ENCODE measurements at places on chromosomes 6 and 20.
A peak's percentile ranks its signal among the peaks of the same experiment; 100 is the strongest.

DNA sequence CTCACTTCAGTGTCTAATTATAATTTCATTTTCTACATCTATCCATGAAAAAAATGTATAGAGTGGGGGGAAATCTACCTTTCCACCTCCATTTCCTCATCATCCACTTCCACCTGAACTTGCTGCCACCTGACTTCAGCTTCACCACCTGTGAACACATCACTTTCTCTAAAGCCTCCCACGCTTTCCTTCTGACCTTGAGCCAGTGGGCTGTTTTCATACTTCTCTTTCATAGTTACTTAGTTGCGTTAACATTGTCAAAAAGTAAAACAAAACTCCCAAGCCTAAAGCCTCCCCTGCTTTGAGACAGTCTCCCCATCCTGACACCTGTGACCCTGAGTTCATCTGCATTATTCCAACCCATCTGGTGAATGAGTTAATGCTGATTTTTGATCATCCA, 47.3 kb downstream of the KLHL31 start:
- no peak for DNase-seq

DNA sequence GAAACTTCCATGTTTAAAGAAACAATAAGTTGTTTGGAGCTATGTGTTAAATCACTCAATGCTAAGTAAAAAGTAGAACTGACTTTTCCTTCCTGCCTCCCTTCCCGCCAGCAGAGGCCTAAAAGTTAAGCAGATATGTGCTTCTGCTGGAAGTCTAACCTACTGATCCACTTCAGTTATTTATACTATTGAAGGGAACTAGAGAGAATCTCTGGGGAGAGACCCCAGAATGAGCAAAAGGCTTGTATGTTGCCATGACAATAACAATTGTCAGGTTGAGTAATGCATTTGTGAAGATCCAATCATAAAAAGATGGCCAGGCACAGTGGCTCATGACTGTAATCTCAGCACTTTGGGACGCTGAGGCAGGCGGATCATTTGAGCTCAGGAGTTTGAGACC, 24.7 kb downstream of the MGME1 start:
- DNase-seq: no peak

- DNase-seq: no peak
These were observed 20.5 kb upstream of the CRISP3 start for GRCh38 chr6:49764571-49765236.

- DNase-seq: no peak
These were observed 6.2 kb downstream of the LINC00237 start for GRCh38 chr20:21099751-21100577.

- no peak for DNase-seq
These were observed 53.2 kb upstream of the IFNGR1 start for GRCh38 chr6:137272403-137272802.

DNA sequence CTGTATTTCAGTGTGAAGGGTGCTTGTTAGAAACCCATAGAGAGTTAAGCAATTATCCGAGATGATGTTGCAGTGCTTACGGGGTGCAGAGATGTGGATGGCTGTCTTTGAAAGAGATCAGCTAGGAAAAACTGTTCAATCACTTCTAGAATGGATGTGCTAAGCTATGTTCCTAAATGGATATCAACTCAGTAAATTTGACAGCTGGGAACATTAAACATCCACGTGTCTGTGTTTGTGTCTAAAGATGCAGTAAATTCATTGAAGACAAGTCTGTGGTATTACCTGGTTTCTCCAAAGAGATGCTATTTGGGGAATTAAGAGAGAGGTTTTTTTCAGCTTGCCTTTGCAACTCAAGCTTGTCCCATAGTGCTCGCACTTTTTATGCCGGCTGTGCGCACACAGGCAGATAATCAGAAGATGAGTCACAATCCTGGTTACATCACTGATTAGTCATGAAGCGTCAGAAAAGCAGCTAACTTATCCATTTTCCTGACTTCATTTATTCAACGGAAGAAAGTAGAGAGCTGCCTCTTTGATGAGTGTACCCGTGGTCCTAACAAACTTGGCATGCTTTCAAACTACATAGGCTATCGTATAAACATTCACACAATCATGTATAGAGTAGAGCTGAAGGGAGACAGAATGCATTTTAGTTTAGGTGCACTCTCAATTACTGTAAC, 691.7 kb upstream of the SLC35B3 start:
- peak; percentile 31 for DNase-seq

- DNase-seq: no peak
These were observed at the start of gene TAGAP for GRCh38 chr6:159044899-159045727. TAGAP (minus strand) TSS chr6:159044991; CDS start chr6:159044146, 845 bp downstream.

GRCh38 chr6:122339661-122340060, 59.8 kb upstream of the HSF2 start:
- DNase-seq: no peak

DNA sequence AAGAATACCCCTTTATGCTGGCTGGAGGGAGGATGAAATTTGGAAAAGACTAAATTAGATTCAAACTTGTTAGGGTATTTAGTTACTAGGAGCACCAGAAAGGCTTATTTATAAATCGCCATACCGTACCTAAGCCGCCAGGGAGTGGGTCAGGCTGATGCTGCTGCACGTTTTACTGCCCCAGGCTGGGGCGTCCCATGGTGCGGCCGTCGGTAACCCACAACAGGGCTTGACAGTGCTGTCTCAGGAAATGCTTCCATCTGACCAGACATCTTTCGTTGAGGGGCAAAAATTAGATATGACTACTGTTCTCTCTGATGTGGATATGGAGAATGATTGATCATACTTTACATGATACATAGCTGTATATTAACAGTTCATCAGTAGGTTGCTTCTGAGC, 52.9 kb downstream of the ARID1B start:
- no peak for DNase-seq

- DNase-seq: no peak
These were observed 74.0 kb downstream of the AGPAT4 start for GRCh38 chr6:161199850-161200249.

GRCh38 chr20:64183313-64183712, 19.1 kb downstream of the MYT1 start:
- DNase-seq: no peak

GRCh38 chr6:104603108-104603745, 256.5 kb downstream of the HACE1 start:
- DNase-seq: no peak

GRCh38 chr6:31791324-31792089, 4.0 kb downstream of the VARS1 start:
- DNase-seq: no peak

DNA sequence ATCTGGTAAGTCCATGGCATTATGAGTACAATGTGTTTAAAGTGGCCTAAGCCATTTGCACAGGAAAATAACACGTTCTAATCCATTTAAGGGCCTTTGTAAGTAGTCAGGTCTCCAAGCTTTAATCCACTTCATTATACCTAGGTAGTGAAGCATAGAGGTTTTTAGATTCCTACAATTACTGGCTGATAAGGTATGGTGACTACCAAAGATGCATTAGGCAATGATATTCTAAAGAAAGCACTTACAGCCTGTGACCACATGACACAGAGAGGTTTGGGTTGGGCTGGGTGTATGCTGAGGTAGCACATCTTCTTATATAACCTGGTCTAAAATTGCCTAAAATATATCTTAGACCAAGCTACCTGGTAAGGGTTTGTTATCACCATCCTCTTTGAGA, 504.4 kb downstream of the TFAP2B start:
- DNase-seq: no peak

DNA sequence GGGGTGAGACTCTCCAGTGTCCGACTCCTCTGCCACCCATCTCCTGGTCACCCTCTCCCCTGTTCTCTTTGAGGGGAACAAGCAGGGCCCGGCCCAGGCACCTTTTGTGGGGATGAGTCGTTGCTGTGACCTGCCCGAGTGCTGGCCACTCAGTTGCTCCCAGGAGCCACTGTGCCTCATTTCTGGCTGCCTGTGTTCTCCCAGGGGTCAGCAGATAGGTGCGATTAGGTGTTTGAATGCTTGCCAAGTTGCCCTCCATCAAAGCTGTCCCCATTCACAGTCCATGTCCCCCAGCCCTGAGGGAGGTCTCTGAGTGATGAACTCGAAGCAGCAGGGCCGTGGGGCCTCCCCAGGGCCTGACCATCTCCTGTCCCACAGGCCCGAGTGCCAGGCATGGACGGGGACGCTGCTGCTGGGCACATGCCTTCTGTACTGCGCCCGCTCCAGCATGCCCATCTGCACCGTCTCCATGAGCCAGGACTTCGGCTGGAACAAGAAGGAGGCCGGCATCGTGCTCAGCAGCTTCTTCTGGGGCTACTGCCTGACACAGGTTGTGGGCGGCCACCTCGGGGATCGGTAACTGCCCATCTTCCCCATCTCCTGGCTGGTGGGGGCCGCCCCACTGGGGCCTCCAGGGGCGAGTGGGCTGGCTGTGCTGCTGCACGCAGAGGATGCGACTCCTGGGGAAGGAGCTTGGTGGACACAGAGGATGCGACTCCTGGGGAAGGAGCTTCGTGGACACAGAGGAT, 4.1 kb downstream of the SLC17A9 start:
- no peak for DNase-seq

DNA sequence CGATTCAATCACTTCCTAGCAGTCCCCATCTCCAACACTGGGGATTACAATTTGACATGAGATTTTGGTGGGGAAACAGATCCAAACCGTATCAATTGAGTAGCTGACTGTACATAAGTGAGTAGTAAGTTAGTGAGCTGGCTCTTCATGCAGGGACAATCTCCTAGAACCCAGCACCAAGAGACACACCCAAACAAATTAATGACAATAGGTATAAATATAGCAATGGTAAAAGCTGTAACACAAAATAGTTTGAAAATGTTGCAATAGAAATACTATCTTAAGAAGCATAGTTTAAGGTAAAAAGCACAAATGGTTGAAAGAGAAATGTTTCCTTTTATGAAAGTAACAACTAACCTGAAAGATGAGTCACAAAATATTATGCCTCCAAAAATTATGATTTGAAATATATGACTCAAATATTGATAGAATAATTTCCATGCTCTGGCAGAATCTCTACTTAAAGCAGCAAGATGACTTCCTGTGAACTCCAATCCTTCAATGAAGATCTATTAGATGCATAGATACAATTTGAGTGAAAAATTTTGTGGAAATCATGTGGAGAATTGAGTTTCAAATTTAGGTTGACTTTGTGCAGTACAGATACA, 5.4 kb upstream of the SIRPB1 start:
- no peak for DNase-seq

DNA sequence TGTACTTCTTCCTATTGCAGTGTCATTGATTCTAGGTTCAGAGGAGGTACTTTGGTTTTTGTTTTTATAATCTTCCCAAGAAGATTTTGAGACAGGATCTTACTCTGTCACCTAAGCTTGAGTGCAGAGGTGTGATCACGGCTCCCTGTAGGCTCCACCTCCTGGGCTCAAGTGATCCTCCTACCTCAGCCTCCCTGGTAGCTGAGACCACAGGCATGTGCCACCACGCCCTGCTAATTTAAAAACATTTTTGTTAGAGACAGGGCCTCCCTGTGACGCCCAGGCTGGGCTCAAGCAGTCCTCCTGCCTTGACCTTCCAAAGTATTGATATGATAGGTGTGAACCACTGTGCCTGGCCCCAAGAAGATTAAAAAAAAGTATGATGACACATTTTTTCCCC, 3.4 kb upstream of the SLC17A5 start:
- no peak for DNase-seq

DNA sequence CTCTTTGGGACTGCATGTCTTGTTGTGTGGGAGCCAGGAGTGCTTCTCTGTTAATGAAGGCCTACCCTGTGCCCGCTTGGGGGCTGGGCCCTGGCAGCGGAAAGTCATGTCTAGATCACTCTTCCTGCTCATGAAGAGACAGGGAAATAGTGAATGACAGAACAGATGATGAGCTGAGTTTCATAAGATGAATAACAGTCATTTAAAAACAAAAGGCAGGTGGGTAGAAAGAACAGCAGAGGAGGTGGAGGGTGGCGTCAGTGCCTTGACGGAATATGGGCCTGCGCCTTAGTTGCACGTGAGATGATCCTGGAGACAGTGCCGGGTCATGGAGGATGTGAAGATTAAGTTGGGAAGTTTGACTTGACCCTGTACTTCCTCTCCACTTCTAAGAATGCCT, 85.5 kb downstream of the ARID1B start:
- no peak for DNase-seq

- peak; percentile 83 for DNase-seq
These were observed 765 bp upstream of the NKAIN2 start for GRCh38 chr6:123802697-123803503.

DNA sequence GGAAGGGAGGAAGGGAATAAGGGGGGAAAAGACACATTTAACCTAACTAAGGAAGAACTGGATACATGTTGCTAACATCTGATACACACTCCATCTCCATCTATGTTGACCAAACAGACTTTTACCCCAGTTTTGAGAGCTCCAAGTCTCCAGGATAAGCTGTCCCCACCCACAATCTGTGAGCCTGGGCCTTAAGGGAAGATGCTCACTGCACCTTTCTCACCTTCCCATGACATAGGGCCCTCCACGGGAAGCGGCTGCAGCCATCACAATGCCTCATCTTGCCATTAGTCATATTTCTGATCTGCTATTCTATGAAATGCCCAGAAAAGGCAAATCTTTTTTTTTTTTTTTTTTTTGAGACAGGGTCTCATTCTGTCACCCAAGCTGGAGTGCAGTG, 126.6 kb upstream of the SALL4 start:
- DNase-seq: no peak

DNA sequence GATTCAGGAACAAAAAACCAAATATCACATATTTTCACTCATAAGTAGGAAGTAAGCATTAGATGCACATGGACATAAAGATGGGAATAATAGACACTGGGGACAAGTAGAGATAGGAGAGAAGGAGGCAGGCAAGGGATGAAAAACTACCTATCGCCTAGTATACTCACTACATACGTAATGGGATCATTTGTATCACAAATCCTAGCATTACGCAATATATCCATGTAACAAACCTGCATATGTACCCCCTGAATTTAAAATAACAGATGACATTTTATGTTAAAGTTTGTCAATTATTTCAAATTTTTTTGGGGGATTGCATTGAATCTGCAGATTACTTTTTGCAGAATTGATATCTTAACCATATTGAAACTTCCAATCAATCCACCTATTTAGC, 660.5 kb upstream of the MAN1A1 start:
- no peak for DNase-seq

DNA sequence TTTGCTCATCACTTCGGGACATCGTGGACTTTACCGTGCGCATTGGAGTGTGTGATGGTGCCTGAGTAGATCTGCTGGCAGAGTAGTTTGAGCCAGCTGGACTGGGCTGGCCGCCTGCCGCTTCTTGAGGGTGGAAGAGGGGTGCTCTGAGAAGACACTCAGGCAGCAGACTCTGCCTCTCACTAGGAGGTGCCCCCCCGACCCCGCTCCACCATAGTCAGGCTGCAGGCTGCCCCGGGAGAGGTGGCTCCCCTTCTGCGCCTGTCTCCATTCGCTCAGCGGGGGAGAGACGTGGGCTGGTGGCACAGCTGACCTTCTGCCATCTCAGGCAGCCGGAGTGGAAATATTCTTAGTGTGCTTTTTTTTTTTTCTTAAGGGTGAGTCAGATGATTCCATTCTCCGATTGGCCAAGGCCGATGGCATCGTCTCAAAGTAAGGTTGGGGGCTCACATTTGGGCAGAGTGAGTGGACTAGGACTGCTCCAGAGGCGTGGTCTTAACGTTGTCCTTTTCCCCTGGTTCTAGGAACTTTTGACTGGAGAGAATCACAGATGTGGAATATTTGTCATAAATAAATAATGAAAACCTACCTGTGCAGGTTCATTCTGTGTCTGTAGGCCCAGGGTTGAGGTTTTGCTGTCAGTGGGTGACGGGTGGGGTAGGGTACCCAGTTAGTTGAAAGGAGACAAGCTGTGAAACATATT, 1.2 kb downstream of the RPS21 start:
- DNase-seq: no peak
